ENCODE measurements at places on chromosomes 1 and 21. TPM values are rescaled to one million over a fixed set of nuclear protein-coding genes. Genes with fewer than 3 reads are reported as not detected.

The MX1 gene
- total RNA-seq: 6.1 TPM

The PLA2G2D gene
- not detected for total RNA-seq

The CSF3R gene
- not detected for total RNA-seq

The IL12RB2 gene
- not detected for total RNA-seq

The WNT2B gene
- total RNA-seq: 3.1 TPM

The PLD5 gene
- total RNA-seq: not detected

The BGLAP gene
- not detected for total RNA-seq

The TMCO4 gene
- 6.0 TPM for total RNA-seq

The TAS1R3 gene
- 0.22 TPM for total RNA-seq

The GPR25 gene
- total RNA-seq: not detected

The OR6K6 gene
- not detected for total RNA-seq

The PTBP2 gene
- total RNA-seq: 28.7 TPM

The PRXL2B gene
- 32.0 TPM for total RNA-seq

The GJA8 gene
- not detected for total RNA-seq

The HSD3B1 gene
- not detected for total RNA-seq

The STYXL2 gene
- total RNA-seq: not detected

The IL20 gene
- total RNA-seq: not detected

The CHD1L gene
- total RNA-seq: 43.4 TPM

The GBP4 gene
- total RNA-seq: 3.6 TPM

The TBX19 gene
- total RNA-seq: 1.0 TPM

The SLC6A9 gene
- 0.86 TPM for total RNA-seq

The IVL gene
- not detected for total RNA-seq

The RSPH1 gene
- not detected for total RNA-seq

The FAM163A gene
- not detected for total RNA-seq

The MYOG gene
- not detected for total RNA-seq

The KIF17 gene
- 0.13 TPM for total RNA-seq

The ETNK2 gene
- total RNA-seq: 8.0 TPM

The FTCD gene
- not detected for total RNA-seq

The TESK2 gene
- total RNA-seq: 2.2 TPM

The FLG2 gene
- not detected for total RNA-seq

The ATP1A4 gene
- total RNA-seq: not detected

The RNF223 gene
- not detected for total RNA-seq

The FCRL6 gene
- not detected for total RNA-seq

The C1QTNF12 gene
- total RNA-seq: 1.1 TPM

The SRRM1 gene
- 105 TPM for total RNA-seq

The GPR161 gene
- total RNA-seq: 19.8 TPM

The RNU1-4 gene
- under 0.01 TPM for total RNA-seq

All from thoracic aorta endothelial cell (primary cell).